ENCODE measurements at places on chromosomes 11 and 22.

- peak; percentile 69 for DNase-seq
These were observed 21.8 kb upstream of the RRM1 start for GRCh38 chr11:4072668-4073285.

GRCh38 chr11:74269161-74269811, 42.2 kb downstream of the P4HA3 start:
- DNase-seq, result peak; percentile 97

- no peak for DNase-seq
These were observed 38.2 kb upstream of the FSHB start for GRCh38 chr11:30192620-30193019.

DNA sequence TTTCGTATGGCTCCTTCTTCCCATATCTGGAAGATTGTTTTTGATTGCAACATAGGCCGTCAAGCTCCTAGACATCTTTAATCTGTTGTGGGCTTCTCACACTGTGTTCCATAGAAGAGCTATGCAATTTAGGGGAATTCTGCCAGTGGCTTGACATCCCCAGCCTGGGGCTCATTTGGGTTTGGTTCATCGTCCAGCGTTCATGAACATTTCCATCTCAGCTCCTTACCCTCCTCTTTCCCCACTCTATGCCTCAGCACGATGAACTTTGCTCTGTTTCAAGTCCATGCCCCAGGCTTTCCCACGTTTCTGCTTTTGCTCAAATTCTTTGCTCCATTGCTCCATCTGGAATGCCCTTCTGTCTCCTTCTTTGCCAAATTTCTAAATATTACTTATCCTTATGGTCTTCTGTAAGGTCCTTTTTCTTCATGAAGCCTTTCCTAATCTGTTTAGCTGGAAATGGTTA, 26.1 kb upstream of the CLMP start:
- DNase-seq, result peak; percentile 72

GRCh38 chr11:88569342-88569741, 231.8 kb upstream of the CTSC start:
- DNase-seq, result no peak
